ENCODE measurements at places on chromosomes 4 and X.

GRCh38 chr4:30802622-30803323, 82.6 kb downstream of the PCDH7 start:
- H3K4me1 ChIP-seq, result no peaks in the 10 kb centered on the region
- no peaks in the 10 kb centered on the region for H3K36me3 ChIP-seq
- DNase-seq, result no peak
- no peak overlapping the region for H3K4me3 ChIP-seq
- no peaks in the 10 kb centered on the region for H3K27me3 ChIP-seq

DNA sequence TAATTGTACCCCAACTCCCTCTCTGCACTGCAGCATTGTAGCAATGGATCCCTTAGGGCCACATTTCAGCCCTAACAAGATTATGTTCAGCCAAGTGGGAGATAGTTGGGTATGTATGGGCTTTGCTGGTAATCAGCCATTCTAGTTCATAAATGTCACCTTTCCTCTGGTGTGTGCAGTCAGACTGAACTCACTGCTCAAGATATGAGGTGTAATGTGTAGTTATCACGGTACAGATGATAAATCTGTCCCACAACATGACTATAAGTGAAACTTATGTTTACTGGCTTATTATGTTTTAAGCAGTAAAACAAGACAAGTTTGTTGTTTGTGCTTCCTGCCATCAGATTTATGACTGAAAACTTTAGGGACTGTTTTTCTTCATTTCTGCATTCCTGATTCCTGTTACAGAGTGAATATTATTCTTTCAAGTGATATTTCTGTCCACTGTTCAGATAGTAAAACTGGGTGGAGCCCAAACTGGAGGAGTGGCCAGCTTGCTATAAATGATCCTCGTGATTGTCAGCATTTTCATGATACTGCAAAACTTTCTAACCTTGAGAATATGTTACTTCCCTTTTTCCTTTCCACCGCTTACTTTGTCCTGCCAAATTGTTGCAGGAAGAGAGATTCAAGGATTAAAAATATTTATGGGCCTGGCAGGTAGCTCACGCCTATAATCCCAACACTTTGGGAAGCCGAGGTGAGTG, 44.9 kb downstream of the ANAPC4 start:
- peaks cover 11% of the 10 kb centered on the region for H3K4me1 ChIP-seq
- H3K4me3 ChIP-seq, result no peak overlapping the region
- H3K36me3 ChIP-seq, result peaks cover 24% of the 10 kb centered on the region
- H3K27me3 ChIP-seq, result no peaks in the 10 kb centered on the region

DNA sequence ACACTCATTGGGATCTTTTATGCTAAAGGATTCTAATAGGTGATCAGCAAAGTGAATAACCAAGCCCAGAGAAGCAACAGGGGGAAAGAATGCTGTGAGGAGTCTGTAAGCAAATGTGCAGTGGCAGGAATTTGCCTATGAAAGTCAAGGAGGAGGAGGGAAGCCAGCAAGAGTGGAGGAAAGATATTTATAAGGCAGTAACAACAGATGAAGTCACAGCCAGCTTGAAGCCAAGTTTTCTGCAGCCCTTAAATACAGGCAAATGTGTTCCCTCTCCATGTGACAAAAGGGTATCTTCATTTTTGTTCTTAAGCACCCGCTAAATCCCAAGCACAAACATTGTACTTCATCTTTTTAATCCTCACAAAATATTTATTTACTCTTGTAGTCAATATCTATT, 275.0 kb upstream of the CLNK start:
- no peak for DNase-seq
- H3K36me3 ChIP-seq, result no peaks in the 10 kb centered on the region
- H3K27ac ChIP-seq, result no peak overlapping the region
- H3K4me3 ChIP-seq, result no peak overlapping the region
- H3K27me3 ChIP-seq, result no peaks in the 10 kb centered on the region

- H3K36me3 ChIP-seq, result no peaks in the 10 kb centered on the region
- no peaks in the 10 kb centered on the region for H3K27me3 ChIP-seq
- H3K4me3 ChIP-seq, result no peak overlapping the region
- no peaks in the 10 kb centered on the region for H3K4me1 ChIP-seq
- no peak overlapping the region for H3K27ac ChIP-seq
These were observed 93.3 kb downstream of the HMX1 start for GRCh38 chr4:8778291-8778690.

- H3K27ac ChIP-seq, result no peak overlapping the region
- DNase-seq, result no peak
- peaks cover 10% of the 10 kb centered on the region for H3K4me1 ChIP-seq
- no peaks in the 10 kb centered on the region for H3K27me3 ChIP-seq
These were observed 69.4 kb downstream of the HMGB2 start for GRCh38 chr4:173264684-173265185.

Data from activated CD8-positive, alpha-beta memory T cell treated with anti-CD3 and anti-CD28 coated beads, Interleukin-2, amount 10 ng/mL, durations not matched to agents 7 days and 5 days (primary cell).